Sigmoid colon (tissue), 7 donors: ENCODE measurements at places on chromosomes 4 and X. TPM values are rescaled to one million over a fixed set of nuclear protein-coding genes. Genes with fewer than 3 reads are reported as not detected.
A peak's percentile ranks its signal among the peaks of the same experiment; 100 is the strongest.

DNA sequence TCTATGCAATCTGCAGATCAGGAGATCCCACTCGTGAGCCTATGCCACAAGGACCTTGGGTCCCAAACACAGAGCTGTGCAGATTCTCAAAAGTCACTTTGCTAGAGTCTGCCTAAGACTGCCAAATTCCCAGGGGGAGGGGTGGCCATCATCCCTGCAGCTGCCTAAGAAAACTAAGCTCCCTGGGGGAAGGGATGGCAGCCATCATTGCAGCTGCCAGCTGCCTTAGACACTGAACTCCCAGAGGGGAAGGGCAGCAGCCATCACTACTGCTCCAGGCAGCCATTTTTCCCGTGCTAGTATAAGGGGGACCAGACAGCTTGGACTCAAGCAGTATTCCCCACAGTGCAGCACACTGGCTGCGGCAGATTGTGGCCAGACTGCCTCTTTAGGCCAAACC, 156.9 kb downstream of the NKX6-1 start:
- no peak overlapping the region for H3K4me3 ChIP-seq
- no peaks in the 10 kb centered on the region for H3K36me3 ChIP-seq
- H3K4me1 ChIP-seq: no peaks in the 10 kb centered on the region
- no peak overlapping the region for H3K27ac ChIP-seq

The SPANXB1 gene
- not detected for total RNA-seq

The BEX3 gene
- 130 TPM for total RNA-seq

- no peak overlapping the region for H3K27ac ChIP-seq
- no peak for DNase-seq
- H3K4me1 ChIP-seq: no peaks in the 10 kb centered on the region
- no peaks in the 10 kb centered on the region for H3K36me3 ChIP-seq
Measured at GRCh38 chrX:46782034-46782433, 23.1 kb upstream of the SLC9A7 start.

- no peaks in the 10 kb centered on the region for H3K4me1 ChIP-seq
- DNase-seq: no peak
- H3K4me3 ChIP-seq: peak overlapping the region; percentile 54
- no peaks in the 10 kb centered on the region for H3K36me3 ChIP-seq
- peaks cover 7% of the 10 kb centered on the region for H3K27me3 ChIP-seq
Measured at GRCh38 chr4:174213731-174214100, 69.8 kb downstream of the FBXO8 start.

- no peak overlapping the region for H3K27ac ChIP-seq
- H3K27me3 ChIP-seq: no peaks in the 10 kb centered on the region
- peaks cover 5% of the 10 kb centered on the region for H3K36me3 ChIP-seq
- no peaks in the 10 kb centered on the region for H3K4me1 ChIP-seq
- DNase-seq: no peak
- no peak overlapping the region for H3K4me3 ChIP-seq
Measured at GRCh38 chrX:153349952-153350351, 16.0 kb downstream of the ZNF275 start.

The CC2D2A gene
- 52.3 TPM for total RNA-seq

DNA sequence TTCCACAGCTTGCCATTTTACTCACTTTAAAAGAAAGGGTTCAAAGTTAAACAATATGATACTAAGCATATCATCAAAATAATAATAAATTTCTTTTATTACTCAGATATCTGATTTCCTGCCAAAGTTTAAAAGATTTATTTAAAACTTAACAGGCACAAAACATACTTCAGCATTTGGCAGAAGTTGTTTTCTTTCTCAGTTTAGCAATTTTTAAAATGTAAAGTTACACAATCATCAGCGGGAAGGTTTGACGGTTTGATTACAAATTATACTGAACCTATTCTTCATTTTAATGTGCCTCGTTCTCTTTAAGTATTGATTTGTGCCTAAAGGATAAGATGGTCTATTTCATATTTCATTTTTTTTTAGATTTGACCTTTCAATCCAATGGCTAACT, 227.2 kb downstream of the APBB2 start:
- H3K4me1 ChIP-seq: peaks cover 39% of the 10 kb centered on the region
- no peak overlapping the region for H3K4me3 ChIP-seq
- H3K27me3 ChIP-seq: no peaks in the 10 kb centered on the region
- no peak for DNase-seq
